Activated CD4-positive, alpha-beta T cell treated with anti-CD3 and anti-CD28 coated beads, Interleukin-2, Interleukin-6, amounts not matched to agents 100 ng/mL and 50 ng/mL, durations not matched to agents 16 hours and 8 hours (primary cell): ENCODE measurements at places on chromosomes 1 and 21.

DNA sequence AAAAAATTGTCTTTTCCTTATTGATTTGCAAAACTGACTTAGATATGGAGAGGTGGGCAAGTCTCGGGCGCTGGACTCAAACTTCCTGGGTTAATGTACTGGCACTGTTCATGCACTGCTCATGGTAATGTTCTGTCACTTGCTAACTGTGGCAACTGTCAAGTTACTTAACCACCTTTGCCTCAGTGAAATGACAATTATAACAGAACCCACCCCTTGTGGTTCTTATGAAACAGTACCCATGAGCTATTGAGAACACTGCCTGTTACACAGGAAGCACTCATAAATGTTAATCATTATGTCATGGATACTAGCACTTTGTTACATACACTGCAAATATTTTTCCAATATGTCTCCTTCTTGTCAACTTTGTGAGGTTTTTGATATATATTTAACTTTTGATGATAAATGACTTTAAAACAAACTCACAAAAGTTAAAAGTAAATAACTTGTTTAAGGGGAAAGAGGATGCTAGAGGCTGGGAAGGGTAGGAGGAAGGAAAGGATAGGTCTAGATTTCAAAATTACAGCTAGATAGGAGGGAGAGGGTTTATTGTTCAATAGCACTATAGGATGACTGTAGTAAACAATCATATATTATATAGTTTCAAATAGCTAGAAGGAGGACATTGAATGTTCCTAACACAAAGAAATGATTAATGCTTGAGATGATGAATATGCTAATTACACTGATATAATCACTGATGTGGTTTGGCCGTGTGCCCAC is 342.5 kb downstream of the ADGRL2 start:
- DNase-seq = no peak

DNA sequence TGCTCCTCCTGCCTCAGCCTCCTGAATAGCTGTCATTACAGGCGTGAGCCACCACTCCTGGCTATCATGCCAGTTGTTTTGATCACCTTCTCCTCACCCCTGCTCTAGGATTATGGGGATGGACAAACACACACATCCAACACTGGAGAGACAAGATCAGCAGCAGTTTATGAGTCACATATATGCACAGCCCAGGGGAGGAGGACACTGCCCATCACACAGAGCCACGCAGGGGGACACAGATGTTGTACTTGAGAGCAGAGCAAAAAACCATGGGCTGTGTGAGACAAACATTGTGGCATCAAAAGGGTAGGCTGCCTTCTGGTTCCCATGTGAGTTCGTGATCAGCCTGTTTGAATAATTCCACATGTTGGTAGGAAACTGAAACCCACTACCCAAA is 32.1 kb downstream of the EDARADD start:
- DNase-seq = no peak

GRCh38 chr1:67952071-67952470 is 98.4 kb downstream of the DIRAS3 start:
- no peak for DNase-seq

DNA sequence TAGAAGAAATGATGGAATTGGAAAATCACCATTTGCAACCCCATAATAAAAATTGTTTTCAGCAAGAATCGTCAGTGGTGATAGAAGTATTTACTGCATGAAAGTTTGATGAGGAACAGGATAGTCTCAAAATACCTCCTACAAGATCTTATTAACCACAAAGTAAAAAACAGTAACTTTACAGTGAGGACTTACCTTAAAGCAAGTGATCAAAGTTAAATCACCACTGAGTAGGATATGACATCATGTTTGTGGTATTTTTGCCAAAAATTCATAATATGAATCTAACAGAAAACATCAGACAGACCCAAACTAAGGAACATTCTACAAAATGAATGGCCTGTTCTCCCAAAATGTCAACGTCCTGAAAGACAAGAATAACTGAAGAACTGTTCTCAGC is 19.9 kb downstream of the ALDH9A1 start:
- DNase-seq = no peak

DNA sequence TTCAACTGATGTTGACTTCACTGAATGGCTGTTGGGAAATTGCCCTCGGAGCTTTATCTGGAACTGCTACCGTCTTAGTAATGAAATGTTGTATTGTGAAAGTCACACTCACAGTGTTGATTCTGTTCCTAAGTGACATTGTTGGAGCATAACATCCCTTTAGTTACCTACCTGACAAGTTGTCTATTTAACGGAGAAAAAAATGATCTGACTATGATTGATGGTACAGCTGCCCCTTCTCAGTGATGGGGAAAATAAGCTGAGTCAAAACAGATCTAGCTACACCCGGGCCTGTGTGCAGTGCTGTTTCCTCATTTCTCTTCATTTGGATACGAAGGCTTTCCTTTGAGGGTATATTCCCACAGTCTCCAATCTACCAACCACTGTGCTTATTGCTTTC is 472.3 kb upstream of the BRINP3 start:
- DNase-seq = no peak

- peak; percentile 87 for DNase-seq
These were observed 174.4 kb upstream of the HMCN1 start for GRCh38 chr1:185559684-185560331.

DNA sequence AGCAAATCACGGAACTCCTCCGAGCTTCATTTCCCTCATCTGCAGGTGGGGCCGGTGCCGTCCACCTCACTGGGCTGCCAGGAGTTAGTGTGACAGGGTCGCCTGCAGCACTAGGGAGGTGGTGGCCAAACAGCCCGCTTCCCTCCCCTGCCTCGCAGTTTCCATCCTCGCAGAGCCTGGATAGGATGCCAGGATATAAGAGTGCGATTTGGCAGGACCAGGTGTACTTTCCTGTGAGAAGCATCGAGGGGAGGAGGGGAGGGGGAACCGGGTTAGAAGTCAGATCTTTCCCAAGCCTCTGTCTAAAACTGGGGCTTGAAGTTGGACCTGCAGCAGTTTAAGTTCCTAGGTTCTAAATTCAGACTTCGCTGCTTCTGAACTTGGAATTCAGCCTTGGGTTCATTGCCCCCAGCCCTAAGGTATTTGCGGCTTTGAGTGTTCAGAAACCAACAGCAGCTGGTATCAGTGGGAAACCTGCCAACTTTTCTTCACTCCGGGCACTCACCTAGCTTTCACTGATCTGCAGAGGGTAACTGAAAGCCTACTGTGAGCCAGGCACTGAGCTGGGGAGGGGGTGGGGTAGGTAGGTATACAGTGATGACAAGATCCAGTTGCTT is 1.7 kb upstream of the JUN start:
- DNase-seq = no peak

GRCh38 chr1:205523261-205523890 is 18.9 kb downstream of the CDK18 start:
- DNase-seq = no peak

- DNase-seq = no peak
These were observed 1.0 kb downstream of the TMEM201 start for GRCh38 chr1:9589719-9590157.

DNA sequence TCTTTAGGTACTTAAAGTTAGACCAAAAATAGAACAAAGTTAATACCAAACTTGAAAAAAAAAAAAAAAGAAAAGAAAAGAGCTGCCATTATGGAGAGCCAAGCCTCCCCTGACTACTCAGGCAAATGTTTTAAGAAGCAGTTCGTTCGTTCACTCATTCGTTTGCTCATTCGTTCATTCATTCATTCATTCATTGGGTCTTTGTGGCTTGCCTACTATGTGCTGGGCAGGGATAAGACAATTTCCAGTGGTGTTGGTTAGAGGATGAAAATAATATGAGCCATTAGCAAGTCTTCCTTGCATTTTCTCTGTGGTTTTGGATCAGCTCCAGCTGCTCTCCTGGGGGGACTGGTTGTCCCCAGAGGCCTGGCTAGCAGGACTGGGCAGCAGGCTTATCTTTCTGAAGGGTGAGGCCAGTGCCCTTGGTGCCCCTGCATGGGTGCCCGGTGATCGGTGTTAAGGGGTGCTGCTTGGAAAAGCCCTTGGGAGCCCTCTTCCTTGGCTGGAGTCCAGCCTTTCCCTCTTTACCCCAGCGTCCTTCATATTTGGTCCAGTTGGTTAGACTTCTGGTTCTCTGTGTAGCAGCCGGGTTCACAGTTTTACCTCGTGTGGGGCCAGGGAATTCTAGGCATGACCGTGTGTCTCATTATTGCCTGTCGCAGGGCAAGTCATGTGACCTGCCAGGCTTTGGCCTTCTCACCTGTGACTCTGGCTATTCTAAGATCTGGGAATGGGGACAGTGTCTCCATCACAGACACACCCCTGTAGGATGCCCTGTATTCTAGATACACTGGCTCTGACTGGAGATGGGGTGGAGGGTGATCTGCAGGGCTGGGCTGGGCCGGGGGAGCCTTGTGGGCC is 32.8 kb downstream of the LHX4 start:
- DNase-seq = no peak

DNA sequence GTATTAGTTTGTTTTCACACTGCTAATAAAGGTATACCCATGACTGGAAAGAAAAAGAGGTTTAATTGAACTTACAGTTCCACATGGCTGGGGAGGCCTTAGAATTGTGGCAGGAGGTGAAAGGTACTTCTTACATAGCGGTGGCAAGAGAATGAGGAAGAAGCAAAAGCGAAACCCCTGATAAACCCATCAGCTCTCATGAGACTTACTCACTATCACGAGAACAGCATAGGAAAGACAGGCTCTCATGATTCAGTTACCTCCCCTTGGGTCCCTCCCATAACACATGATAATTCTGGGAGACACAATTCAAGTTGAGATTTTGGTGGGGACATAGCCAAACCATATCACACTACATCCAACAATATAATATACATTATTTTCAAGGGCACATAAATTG is 145.7 kb upstream of the BARHL2 start:
- DNase-seq = no peak

DNA sequence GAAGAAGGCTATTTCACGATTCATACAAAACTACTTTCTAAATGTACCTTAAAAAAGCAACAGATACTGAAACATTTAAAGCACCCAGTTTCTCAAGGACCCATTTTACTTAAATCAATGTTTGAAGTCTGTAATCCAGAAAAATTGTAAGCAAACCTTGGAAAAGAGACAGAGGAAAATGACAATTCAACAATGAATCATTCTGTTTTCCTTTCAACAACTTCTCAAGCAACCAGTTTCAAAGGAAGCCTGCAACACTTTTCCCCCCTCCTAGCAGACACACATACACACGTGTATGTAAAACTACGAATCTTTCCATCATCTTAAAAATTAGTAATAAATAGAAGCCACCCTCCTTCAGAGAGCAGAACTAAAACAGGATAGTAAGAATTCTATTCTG is 1.2 kb downstream of the RERE start:
- DNase-seq = no peak

GRCh38 chr1:12478612-12478985 is 139.4 kb downstream of the DHRS3 start:
- peak; percentile 51 for DNase-seq

- DNase-seq = no peak
These were observed 4.8 kb downstream of the PSMD4 start for GRCh38 chr1:151259351-151259750.

DNA sequence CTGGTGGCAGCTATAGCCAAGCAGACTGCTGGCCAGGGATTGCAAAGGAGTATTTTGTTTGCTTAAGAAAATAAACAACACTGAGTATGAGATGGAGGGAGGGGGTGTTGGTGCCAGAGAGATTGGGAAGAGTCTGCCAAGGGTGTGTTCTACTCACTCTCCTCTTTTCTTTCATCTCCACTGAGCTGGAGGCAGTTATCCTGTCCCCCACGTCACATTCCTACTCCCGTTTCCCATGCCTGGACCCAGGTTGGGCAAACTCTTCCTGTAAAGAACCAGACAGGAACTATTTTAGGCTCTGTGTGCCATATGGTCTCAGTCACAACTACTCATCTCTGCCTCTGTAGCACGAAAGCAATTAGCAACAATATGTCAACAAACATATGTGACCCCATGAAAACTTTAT is 1.4 kb upstream of the IL24 start:
- no peak for DNase-seq

DNA sequence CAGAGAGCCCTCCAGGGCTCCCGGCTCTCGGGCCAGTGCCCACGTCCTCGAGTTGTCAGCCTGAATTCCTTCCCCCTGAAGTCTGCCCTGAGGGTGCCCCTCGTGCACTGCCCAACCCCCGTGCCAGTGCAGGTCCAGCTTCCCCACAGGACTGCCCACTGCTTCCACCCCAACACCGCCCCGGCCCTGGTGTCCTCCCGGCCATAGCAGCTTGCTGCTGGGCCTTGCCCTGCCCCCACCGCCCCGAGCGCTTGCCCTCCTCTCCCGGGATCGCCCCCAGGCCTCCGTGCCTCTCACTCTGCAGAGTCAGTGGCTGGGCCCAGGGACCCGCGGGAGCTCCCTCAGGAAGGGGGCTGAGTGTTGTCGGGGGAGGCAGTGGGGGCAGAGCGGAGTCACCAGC is 24.1 kb upstream of the ARHGEF16 start:
- no peak for DNase-seq

DNA sequence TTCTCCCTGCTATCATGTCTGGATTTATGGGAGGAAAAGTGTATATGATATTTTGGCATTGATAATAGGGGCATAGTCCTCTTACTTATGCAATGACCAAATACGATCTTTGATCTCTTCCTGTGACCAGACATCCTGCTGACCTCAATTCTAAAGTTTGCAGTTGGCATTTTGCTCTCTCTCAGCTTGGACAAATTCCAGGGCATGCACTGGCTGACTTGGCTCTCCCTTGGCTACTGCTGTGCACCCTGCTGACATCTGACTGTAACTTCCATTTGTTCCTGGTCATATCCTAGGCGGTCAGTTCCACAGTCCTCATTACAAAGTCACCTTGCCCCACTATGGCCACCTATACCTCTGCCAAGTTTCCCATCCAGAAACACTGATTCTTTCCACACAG is 380.7 kb upstream of the NR5A2 start:
- no peak for DNase-seq

DNA sequence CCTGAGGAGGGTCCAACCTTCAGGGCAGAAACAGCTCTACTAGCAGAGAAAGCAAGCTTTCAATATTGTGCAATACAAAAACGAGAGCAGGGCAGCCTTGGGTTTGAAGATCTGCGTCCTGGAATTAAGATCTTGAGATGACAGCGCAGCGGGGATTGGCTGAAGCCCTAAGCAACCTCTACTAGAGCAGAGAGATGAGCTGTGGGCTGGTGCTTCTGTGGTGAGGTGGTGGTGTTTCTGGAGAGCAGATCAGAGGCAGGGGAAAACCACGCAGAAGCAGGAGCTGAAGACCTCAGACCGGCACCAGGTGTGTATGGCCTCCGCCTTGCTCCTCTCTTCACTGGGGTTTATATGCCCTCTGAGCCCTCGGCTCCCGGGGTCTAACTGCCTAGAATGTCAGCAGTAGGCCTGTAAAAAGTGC is 12.5 kb downstream of the TRAF3IP3 start:
- DNase-seq = peak; percentile 95
